ENCODE measurements at places on chromosomes 6 and 20.

DNA sequence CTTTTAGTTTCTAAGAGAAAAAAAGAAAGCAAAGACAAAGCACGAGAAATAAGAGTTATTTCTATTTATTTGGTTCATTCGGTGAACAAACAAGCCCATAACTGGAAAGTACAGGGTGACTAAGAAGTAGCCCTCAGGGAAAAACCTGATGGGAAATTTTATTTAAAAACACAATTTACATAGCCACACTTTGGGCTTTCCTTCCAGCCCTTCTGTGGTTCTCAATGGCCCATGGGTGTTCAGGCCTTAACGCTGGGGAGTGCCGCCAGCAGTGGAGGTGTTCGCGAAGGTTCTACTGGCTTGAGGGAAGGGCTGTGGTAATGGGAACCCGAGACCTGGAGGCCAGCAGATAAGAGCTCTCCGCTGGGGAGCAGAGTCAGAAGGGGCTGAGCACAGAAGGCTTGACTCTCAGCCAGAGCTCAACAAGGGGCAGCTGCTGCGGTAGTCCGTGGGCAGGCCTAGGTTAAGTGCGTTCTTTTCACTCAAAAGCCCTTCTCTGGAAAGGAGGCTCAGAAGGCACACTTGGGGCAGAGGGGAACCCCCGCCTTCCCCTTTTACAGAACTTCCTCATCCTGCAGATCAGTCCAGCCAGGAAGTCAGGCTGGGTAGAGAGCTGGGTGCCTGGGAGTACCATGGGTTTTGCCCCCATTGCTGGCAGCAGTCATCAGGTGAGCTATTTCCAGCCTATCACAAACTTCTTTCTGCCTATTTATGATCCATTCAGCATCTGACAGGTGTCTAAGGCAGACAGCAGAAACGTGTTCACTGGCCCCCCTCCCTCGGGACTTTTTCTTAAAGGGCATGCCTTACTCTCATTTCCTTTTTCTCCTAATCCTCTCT lies 8.8 kb upstream of the CD83 start:
- no peak for DNase-seq

GRCh38 chr6:13044390-13044789 lies 283.9 kb downstream of the TBC1D7 start:
- peak; percentile 38 for DNase-seq

GRCh38 chr6:139159016-139159415 lies 24.1 kb downstream of the HECA start:
- DNase-seq = no peak

GRCh38 chr6:154410619-154411072 lies 54.0 kb upstream of the IPCEF1 start:
- peak; percentile 66 for DNase-seq

GRCh38 chr20:19696620-19697019 lies 61.4 kb upstream of the RIN2 start:
- DNase-seq = no peak

DNA sequence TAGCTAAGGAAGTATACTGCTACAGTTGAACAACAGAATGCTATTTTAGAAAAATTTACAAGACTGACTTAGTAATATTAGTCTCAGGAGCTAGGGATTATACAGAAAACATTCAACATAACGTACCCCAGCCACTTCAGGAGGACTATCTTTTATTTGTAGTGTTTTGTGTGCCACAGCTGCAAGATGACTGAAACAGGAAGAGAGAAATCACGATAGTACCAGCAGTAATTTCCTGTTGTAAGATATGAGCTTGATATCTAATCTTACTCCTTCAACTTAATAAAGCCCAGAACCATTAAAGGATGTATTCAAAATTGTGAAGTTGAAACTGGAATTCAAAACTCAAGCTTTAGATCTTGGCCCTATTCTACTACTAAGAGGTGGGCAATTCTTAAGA lies 42.1 kb downstream of the SLC35A1 start:
- DNase-seq = no peak

GRCh38 chr6:1552296-1552761 lies 57.4 kb upstream of the FOXC1 start:
- DNase-seq = peak; percentile 4

DNA sequence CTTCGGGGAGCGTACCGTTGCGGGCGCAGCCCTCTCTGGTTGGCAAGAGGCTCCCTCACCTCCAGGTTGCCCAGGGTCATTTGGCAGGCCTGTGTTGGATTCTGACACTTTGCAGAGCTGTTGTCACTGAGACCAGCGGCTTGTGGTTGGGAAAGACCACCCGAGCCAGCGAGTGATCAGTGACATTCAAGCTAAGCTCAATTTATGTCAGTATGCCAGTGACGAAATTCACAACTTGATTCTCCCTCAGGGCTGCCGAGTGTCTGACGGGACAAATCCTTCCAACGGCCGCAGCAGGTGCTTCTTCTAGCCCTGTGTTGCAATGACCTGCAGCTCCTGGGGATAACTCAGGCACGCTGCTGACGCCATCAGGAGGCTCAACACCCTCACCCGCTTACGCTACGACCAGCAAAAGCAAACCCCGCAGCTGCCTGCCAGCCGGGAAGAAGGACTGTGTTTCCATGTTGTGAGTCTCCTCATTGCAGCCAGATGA lies 16.9 kb upstream of the SLC22A2 start:
- no peak for DNase-seq

GRCh38 chr6:33661106-33661838 lies 40.1 kb downstream of the ITPR3 start:
- DNase-seq = no peak

DNA sequence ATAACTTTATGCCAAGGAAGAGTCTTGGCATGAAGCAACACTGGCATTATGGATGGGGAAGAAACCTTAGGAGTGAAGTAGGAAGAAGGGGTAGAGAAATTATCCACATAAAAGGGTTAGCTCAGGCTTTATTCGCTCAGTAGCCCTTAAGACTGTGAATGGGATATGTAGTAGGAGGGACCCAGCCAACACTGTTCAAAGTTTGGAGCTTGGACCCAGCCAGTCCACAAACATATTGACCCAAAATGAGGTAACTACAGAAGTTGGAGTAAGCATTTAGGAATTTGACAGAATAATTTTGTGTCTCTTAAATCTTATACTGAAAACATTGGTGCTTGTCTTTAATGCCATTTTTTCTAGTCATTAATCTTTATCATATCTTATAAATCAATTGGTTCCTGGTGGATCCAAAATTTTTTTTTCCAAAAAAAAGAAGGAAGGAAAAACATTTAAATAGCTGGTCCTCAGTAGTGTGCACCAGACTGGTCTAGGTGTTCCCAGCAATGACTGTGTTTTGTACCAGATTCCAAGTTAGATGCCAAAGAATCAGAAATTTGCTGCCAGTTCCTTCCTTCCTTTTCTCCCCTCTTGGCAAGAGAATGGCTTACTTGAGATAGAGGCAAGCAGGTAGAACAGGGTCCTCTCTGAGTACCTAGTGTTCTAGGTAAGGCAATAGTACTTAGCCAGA lies 451.8 kb upstream of the SOX4 start:
- no peak for DNase-seq

DNA sequence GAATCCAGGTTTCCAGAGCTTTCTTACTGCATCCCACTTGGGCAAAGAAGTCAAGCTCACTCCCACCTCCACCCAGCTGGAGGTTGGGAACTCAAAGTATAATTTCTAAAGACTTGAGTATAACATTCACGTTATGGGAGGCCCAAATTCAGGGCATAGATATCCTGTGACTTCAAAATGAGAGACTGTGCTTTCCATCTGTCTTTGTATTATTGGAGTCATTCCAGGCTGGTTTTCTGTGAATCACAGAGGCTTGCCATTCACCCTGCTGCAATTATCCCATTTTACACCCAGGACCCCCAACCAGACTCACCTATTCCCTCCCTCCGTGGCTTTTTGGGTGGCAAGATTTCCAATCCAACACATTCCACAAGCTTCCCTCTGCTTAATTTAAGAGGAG lies 19.3 kb upstream of the SRC start:
- DNase-seq = no peak

- peak; percentile 51 for DNase-seq
Measured at GRCh38 chr20:64044484-64045247, 4.8 kb downstream of the SOX18 start.
